ENCODE measurements at places on chromosomes 3 and 15. TPM values are rescaled to one million over a fixed set of nuclear protein-coding genes. Genes with fewer than 3 reads are reported as not detected.

DNA sequence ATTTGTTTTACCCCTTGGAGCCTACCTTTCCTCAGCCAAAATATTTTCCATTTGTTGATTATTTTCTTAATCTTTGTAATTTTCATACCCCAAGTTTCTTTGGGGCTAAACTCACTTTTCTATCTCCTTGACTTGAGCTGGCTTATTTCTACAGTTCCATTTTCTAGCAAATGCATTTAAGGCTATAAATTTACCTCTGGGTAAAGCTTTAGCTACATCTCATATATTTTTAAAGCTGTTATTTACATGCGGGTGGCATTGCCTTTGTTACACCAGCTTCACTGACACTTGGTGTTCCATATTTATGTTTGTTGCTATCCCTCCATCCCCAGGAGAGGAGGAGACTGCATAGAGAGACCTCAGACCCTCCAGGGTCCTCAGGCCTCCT lies 136.3 kb downstream of the NUP210 start:
- DNase-seq, result no peak

DNA sequence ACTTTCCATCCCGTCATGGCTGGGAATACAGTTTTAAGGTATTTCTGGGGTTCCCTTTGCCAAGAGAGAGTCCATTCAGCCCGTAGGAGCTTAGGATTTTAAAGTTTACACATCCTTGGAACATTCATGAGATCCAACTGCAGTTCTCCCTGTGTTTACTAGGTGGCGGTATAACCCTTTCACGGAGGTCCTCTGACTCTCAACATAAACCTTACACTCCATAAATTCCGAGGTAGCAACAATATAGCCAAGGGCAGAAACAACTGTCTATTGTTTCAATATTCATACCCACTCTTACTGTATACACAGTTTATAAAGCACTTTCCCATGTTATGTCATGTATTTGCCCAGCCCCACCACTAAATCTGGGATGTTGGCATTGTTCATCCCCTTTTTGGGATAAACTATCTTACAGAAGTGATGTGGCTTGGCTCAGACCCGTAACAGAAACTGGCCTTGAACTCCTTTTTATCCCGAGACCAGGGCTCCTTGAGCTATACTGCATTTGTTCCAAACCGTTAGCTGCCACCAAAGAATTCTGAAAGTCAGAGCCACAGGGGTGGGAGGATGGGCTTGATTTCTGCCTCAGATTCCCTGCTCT lies 69.2 kb upstream of the COL6A5 start:
- DNase-seq, result no peak

DNA sequence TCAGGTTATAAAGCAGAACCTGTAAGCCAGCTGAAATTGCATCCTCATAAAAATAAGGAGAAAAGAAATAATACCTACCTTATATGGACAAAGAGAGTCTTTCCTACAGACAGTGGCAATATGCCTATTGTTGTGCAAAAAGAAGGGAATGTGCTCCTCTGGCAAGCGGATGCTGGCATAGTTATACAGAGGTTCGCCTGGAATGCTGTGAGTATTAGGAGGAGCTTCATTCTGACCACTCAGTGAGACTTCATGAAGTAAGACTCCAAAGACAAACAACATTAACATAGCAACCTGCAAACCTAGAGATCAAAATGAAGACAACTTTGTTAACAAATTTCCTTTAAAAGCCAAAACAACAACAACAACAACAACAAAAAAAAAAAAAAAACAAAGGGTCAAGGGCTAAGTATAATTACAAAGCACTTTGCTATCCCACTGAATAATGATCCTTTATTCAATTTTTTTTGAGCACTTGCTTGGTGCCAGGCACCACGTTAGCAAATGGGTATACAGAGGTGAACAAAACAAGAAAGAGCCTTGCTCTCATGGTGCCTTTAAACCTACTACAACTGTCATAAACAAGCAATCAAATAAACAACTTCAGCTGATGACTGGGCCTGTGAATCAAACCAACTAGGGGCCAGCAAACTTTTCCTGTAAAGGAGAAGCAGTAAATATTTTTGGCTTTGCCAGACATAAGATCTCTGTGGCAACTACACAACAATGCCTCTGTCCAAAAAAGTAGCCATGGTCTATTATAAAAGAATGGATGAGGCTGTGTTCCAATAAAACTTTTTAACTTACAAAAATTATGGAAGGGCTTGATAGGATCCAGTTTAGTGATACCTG lies 3.7 kb downstream of the EOGT start:
- no peak for DNase-seq

DNA sequence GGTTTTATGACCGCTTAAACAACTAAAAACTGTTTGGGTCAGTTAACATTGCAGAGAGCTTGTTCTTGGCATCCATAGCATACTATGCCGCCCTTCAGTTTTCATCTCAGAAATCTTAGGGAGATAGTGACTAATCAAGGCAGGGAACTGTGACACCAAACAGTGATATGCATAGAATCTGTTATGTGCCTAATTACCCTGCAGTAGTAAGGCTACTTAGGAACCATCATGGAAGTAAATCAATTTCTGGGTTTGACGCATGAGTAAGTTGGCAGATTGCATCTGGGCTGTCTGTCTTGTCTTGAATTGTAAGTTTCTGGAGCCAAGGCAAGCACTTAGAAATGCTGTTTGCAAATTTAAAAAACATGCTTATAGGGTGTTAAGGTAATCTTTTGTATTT lies 22.5 kb downstream of the KCTD6 start:
- DNase-seq, result no peak

- no peak for DNase-seq
Measured at GRCh38 chr15:41476416-41477048, 17.1 kb upstream of the ITPKA start.

DNA sequence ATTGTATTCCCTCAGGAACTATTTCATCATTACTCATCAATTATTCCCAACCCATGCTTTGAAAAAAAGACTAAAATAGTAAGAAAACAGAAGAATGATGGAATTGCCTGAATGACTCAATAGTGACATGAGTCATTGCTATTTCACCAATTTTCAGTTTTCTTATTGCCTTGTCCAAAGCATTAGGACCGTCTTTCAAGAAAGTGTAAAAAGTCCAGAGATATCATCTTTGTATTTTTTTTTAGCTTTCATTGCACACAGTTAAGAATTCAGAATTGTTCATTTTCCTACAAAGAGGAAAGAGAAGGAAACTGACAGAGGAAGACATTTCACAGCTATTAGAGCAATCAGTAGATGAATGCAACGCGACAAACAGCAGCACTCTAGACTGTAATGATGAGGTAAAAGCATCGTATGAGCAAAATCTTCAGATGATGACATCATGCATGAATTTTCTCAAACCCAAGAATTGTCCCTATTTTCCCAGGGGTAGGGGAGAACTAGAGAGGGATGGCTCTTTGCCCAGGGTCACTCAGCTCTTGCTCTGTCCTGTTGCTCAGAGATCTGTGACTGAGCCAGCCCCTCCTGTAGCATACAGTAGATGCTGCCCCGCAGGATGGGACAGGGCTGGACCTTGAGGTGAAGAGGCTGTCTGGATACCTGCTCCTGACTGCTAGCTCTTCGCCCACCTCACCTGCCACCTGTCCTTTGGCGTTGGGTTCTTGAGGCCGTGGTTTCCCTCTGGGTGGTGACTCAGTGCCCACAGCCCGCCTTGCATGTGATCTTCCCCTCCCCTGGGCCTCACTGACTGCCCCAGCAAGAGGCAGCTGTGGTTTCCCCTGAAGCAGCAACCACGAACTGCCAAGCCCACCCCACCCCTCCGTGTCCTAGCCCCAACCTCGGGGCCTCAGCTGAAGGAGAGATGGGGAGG lies 84.8 kb downstream of the PPCDC start:
- no peak for DNase-seq

DNA sequence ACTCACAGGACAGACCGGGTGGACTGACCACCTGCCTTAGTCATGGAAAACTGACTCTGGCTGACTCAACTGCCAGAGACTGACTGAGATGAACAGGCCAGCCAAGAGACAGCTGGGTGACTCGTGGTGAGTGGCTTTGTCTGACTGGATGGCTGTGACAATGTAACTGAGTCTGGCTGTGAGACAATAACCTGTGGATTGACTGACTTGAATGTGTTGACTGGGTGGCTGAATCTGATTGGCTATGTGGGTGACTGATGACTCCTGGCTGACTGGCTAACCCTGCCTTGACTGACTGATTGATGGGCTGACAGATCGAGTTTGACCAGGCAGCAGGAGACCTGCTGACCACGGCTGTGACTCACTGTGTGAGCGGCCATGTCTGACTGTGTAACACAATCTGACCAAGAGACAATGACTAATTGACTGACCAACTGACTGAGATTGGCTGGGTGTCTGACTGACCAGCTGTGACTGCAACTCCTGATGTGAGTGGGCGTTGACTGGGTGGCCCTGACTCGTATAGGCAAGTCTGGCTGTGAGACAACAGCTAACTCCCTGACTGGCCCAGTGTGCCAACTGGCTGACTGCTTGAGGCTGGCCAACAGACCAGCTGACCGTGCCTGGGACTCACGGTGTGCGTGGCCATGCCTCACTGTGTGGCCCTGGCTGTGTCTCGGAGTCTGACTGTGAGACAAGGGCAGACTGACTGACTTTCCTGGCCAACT lies 509.1 kb downstream of the SHQ1 start:
- DNase-seq, result no peak

GRCh38 chr15:94671858-94672532 lies 440.6 kb downstream of the MCTP2 start:
- DNase-seq, result no peak

DNA sequence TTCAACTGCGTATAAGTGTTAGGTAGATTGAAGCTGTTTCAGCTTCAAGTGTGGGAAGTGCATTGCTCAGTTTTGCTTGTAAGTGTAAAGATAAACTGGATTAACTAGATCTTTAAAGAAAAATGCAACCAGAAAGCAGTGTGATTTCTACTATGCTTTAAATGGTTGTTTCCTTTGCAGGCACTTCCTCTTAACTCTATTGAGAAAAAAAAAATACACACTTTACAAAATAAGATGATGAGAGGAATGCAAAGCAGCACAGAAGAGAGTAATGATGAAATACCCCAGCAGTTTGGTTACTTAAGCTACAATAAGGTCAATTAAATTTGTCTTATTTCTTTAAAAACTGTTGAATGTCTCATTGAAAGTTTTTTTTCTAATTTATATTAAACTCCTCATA lies 40.8 kb downstream of the DPH6 start:
- DNase-seq, result no peak

DNA sequence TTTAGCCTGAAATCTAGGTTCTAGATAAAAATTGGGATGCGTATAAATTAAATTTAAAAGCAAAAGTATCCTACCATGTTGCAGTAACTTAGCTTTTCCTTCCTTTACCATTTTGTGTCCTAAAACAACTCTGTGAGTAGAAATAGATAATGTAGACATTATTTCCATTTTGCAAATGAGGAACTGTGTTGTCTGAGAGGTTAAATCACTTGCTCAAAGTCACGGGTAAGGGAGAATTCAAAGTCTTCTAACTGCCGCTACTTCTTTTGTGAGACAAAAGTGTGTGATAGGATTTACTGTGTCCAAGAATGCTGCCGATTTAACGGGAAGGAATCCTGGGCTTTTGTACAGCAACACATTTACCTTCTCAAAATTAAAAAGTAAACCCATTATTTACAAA lies 40.7 kb downstream of the MYO1E start:
- no peak for DNase-seq

GRCh38 chr15:56619887-56620286 lies 113.4 kb downstream of the ZNF280D start:
- DNase-seq, result no peak

DNA sequence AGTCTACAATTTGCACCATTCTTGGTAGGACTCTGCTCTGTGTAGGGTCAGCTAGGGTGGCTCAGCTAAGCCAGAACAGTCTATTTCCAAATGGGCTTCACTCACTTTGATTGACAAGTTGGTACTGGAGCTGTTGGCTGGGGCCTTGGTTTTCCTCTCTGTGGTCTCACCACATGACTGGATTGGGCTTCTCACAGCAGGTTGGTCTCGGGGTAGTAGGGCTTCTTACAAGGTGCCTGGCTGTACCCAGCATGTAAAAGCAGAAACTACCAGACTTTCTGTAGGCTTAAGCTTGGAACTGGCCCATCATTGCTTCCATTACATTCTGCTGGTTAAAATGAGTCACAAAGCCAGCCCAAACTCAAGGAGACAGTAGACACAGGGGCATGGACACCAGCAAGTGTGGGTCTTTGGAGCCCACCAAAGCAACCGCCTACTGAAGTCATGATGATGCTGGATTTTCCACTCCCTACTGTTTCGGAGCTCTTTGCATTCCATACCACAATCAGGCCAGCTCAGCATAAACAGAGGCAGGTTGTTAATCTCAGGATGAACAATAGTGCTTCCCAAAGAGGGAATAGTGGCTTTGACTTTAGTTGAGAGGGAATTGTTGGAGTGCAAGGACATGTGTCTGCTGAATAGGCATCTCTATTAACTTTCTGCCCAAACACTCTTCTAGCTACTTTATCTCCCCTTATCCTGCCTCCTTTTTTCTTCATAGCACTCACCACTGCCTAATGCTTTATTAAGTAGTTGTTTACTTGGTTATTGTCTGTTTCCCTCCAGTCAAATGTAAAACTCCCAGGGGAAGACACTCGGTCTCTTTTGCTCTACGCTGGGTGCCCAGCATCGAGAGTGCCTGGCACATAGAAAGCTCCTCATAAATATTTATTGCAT lies 78.0 kb upstream of the RARB start:
- DNase-seq, result no peak

DNA sequence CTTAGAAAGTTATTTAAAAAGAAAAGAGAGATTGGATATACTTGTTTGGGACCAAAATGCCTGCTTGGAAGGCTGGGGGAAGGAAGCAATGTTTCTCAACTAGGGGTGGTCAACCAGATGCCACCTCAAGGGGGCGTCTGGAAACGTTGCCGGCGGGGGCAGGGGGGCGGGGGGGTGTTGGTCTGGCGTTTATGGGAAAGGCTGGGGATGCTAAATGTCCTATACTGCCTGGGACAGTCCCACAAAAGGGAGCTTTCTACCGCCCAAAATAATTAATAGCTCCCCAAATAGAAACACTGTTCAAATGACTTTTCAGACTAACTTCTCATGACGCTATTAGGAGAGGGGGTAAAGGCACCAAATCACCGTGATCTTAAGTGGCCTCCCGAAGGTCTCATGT lies 2.2 kb downstream of the POLG start:
- no peak for DNase-seq

GRCh38 chr3:111668888-111669488 lies 73.8 kb upstream of the ZBED2 start:
- no peak for DNase-seq

DNA sequence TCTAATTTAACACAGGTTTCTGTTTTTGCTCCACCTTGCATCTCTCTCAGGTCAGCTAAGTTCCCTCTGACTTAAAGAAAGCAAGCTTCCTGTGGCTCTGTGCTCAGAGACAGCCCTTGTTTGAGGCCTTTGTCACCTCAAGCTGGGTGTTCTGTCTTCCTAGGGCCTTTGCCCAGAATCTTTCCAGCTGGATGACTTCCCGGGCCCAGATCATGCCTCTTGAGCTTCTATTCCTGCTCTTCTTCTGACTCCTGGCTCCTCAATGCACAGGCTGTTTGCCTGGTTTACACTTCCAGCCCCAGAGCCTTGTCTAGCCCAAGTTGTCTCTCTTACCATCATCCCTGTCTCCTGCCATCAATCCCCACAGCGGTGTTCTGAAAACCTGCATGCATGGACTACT lies 300.6 kb downstream of the VPS13C start:
- no peak for DNase-seq

Gene MYD88
- total RNA-seq, result 13.3 TPM

Gene HYAL1
- 0.60 TPM for total RNA-seq

Gene SIAH2
- total RNA-seq, result 27.6 TPM

Gene CFAP161
- not detected for total RNA-seq

Gene ANKRD34C
- total RNA-seq, result not detected

Data from osteocyte (in vitro differentiated cells).